Sciatic nerve (tissue), 2 donors: ENCODE measurements at places on chromosomes 11 and 22. TPM values are rescaled to one million over a fixed set of nuclear protein-coding genes. Genes with fewer than 3 reads are reported as not detected.

- DNase-seq: no peak
Observed at GRCh38 chr11:13448876-13449275, 14.1 kb downstream of the BTBD10 start.

DNA sequence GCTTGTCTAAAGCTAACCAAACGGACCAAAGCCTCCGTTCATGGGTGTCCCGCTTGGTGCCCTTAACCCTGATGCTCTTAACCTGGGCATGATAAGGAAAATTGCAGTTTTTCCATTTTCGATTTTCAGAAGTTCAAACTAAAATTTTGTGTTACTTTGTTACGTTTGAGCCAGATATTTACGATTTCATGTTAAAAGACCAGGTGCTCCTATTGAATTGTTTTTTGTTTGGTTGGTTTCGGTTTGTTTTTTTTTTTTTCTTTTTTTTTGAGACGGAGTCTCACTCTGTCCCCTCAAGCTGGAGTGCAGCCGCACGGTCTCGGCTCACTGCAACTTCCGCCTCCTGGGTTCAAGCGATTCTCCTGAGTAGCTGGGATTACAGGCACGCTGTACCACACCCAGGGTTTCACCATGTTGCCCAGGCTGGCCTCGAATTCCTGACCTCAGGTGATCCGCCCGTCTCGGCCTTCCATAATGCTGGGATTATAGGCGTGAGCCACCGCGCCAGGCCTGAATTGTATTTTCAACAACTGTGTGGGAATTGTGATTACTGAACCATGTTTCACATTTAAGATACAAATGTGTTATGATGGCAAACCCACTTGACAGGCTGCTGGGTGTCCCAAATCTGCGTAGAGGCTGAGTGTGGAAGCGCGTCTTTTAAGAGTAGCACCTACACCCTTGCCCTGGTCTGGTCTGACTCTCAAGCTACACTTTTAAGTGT lies 864 bp upstream of the USP28 start:
- peak; percentile 62 for DNase-seq

- no peak for DNase-seq
Observed at GRCh38 chr22:23093051-23093788, 22.9 kb downstream of the GNAZ start.

- DNase-seq: no peak
Observed at GRCh38 chr22:40183029-40183581, 5.4 kb downstream of the TNRC6B start.

USP2 gene
- total RNA-seq: 13.7 TPM

DNA sequence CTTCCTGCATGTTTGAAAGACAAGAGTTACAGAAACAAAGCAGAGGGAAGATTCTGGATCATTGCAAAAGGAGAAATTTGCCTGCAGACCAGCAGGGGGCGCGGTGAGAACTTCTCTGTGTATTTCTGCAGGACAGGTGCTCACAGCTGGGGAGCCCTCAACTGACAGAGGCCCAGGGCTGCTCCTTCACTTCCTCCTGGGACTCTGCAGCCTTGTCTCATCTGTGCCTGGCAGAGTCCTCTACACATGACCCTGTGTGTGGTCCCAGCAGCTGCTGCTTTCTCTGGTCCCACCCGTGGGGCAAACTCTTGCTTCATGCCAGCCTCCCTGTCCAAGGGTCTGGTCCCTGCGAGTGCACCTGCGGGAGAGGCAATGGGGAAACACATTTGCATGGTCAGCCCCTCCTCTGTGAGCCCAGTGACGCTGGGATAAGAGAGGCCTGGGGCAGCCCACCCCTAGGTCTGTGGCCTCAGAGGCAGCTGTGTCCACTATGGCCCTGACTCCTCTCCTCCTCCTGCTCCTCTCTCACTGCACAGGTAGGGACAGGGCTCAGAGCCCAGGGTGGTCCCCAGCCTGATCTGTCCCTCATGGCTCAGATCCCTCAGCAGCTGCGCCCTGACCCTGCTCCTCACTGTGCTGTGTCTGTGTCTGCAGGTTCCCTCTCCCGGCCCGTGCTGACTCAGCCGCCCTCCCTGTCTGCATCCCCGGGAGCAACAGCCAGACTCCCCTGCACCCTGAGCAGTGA lies 43.2 kb upstream of the VPREB1 start:
- DNase-seq: no peak

GRCh38 chr11:57812634-57813033 lies 51.0 kb downstream of the CTNND1 start:
- no peak for DNase-seq

DNA sequence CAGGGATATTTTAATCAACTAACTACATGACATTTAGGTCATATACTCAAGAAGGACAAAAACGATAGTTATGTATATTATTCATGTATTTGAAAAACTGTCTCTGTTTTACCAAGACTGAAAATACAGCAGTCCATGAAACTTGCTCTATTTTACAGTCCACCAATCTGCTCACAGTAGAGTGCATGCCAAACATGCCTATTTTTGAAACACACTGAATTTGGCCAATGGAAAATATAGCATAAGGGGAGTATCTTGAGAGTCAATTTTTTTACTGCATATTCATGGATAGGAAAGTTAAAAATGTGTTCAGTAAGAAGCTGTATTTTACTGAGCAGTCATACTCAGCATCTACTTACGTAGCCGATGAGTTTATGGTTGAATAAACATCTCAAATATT lies 621.2 kb upstream of the CHORDC1 start:
- no peak for DNase-seq

ASCL2 gene
- 0.80 TPM for total RNA-seq

DNA sequence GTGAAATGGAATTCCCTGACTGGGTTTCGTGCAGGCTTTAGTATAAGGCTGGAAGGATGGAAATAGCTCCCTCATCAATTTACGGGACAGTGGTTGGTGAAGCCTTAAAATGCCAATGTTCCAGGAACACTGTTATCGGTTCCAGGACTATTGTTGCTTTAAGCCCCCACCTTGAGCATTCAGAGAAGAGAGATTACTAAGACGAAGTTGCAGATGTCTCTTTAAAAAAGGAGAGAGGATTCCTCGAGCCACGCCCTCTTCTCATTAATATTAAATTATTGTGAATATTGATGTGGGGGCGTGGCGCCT lies 195 bp upstream of the CREB3L1 start:
- no peak for DNase-seq
